Left renal cortex interstitium (tissue), 4 donors: ENCODE measurements at places on chromosomes 1 and 21.

DNA sequence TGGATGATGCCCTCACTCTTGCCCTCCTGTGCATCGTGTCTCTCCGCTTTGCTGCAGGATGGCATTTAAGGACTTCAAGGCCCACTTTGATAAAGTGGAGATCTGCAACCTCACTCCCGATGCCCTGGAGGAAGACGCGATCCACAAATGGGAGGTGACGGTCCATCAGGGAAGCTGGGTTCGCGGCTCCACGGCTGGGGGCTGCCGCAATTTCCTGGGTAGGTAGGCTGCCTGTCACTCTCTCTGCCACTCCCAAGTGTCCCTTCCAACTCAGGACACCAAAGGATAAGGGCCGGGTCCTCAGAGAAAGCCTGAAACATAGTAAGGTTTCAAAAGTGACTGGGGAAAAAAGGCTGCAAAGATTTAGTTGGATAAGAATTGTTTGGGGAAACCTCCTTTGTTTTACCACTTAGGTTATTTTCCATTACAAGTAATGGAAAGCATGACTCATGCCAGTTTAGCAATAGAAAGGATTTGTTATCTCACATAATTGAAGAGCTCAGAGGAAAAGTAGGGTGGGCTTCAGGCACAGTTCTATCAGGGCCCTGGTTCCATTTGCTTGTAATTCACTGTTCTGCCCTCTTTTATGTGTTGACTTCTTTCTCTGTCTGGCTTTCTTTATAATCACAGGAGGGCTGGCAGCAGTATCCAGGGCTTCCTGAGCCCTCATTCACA lies 31.9 kb downstream of the CAPN9 start:
- no peak for DNase-seq

- no peak for DNase-seq
Observed at GRCh38 chr1:57467830-57468229, 44.0 kb upstream of the DAB1 start.

GRCh38 chr1:223208164-223209076 lies 65.4 kb upstream of the TLR5 start:
- DNase-seq, result no peak

DNA sequence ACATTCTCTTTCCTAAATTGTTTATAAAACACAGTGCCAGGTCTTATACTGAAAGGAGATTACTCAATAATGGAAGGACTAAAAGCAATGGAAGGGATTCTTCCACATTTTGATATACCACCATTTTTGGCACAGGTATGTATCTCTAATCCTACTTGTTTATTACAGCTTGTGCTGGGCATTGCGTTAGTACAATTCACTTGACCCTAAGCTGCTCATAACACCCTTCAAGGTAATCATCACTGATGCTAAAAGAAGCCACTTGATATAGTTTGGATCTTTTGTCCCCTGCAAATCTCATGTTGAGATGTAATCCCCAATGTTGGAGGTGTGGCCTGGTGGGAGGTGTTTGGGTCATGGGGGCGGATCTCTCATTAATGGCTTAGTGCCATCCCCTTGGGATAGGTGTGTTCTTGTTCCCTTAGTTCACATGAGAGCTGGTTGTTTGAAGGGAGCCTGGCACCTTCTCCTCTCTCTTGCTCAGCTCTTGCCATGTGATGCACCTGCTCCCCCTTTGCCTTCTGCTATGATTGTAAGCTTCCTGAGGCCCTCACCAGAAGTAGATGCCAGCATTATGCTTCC lies 71.1 kb downstream of the NIBAN1 start:
- DNase-seq, result no peak

DNA sequence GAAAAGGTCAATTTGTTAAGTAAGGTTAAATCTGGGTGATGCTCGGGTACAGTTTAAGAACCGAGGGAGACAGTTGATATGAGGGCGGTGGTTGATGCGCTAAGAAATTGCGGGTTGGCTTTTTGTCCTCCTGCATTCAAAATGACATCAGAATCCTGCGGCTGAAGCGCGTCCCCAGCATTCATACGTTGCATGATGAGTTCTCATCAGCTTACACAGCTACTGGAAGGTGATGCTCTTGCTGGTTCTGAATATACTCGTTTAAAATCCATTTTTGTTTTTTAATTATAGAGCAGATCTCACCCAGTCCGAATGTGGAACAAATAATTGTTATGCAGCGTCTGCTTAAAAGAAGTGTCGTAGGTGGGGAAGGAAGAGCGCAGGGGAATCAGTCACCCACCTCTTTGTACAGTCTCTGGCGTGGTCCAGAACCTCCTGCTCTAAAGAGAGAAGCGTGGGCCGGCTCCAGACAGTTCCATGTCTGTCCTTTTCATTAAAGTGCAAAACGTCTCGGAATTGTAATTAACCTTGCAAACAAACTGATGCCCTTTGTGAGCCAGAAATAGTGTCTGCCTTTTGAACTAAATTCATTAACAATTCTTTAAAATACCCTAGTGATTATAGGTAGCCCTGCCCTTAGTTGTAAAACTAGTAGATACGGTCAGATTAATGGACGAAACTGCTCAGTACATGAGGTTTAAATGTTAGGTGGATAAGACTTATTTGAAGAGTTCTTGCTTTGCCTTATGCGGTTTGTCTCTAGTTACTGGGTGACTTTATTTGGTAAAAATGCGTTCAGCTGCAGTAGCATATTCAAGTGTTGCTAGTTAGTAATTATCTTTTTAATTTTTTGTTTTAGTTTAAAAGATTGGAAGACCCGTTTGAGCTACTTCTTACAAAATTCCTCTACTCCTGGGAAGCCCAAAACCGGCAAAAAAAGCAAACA lies 741 bp downstream of the RGS2 start:
- DNase-seq, result peak; percentile 51

DNA sequence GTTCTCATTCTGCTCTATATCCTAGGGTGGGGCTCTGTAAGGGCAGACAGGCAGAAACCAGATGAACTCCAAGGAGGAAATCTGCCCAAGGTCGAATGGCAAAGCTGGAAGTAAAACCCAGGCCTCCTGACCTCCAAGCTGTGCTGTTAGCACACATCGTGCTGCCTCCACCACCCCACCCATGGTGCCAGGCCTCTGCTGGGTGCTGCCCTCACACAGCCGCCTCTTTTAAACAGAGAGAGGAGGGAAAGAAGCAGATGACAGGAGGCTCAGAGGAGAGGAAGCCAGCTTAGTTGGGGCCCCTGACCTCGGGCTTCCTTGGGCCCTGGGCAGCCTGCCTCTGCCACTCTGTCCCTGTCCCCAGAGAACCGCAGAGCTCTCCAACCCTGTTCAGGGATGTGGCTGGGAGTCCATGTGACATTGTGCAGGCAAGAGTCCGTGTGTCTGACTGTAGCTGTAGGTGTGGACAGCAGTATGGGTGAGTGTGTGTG lies 1.1 kb downstream of the SYNC start:
- DNase-seq, result no peak

GRCh38 chr1:66695116-66695515 lies 57.1 kb upstream of the DYNLT5 start:
- no peak for DNase-seq

DNA sequence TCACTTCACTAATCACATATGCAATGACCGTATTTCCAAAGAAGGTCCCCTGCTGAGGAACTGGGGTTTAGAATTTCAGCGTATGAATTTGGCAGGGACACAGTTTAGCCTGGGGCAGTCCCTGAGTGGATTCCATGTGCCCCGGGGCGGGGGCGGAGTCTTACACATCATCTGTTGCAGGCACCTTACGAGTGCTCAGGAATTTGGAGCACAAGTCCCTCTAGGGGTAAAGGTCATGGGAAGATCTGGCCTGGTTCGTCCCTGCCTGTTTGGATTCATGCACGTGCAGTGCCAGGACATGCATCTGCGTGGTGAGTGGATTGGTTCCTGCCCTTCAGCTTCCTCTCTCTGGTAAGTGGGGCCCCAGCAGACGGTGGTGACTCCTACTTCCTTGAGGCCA lies 208.3 kb upstream of the C1orf174 start:
- no peak for DNase-seq

GRCh38 chr1:30638811-30639210 lies 84.6 kb downstream of the MATN1 start:
- DNase-seq, result no peak
